Vagina (tissue), 2 donors: ENCODE measurements at places on chromosomes 4 and X.

GRCh38 chr4:56823933-56824600 lies 2.6 kb upstream of the SPINK2 start:
- no peak for DNase-seq

GRCh38 chr4:154916068-154916467 lies 135.0 kb downstream of the RBM46 start:
- DNase-seq: no peak

- no peak for DNase-seq
Measured at GRCh38 chrX:154026136-154027021, 6.7 kb upstream of the IRAK1 start.

GRCh38 chrX:134634691-134635090 lies 23.6 kb downstream of the PLAC1 start:
- no peak for DNase-seq

GRCh38 chr4:27085396-27085795 lies 224.8 kb downstream of the STIM2 start:
- DNase-seq: no peak

- no peak for DNase-seq
Measured at GRCh38 chr4:185904381-185904780, 92.4 kb upstream of the SORBS2 start.

- DNase-seq: no peak
Measured at GRCh38 chr4:100017637-100018310, 67.7 kb upstream of the H2AZ1 start.

DNA sequence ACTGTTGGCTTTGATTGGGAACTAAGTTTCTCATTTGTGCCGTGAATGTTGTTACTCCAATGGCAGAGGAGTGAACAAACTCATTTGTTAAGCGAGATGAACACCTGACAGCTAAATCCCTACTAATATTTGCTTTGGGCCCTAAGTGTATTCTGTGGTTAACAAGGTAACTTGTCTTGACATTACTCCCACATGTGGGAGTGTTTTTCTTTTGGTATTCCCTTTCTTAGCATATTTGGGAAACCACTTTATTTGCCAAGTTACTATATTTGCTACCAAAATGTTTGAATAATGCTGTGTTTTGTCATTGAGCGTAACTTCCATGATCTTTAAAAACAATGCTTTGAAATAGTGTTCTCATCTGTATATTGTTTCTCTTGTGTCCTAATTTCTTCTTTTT lies 82.5 kb downstream of the ARHGAP10 start:
- no peak for DNase-seq

DNA sequence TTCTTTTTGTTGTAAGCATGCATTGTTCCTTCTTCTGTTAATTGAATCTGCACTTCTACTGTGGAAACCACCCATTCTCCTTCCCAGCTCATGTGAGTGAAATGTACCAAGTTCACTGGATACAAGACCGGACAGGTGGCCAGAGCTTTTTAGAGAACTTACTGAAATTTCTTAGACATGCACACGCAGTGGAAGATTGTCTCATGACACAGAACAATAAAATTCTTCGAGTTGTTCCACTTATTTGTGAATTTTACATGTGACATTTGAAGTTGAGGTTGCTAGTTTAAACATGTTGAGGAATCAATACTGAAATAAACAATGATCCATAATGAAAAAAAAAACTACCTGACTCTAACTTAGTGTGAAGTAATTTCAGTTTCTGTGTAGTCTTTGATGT lies 568.0 kb downstream of the TECRL start:
- no peak for DNase-seq

- DNase-seq: no peak
Measured at GRCh38 chr4:84915396-84915780, 51.1 kb downstream of the WDFY3 start.

DNA sequence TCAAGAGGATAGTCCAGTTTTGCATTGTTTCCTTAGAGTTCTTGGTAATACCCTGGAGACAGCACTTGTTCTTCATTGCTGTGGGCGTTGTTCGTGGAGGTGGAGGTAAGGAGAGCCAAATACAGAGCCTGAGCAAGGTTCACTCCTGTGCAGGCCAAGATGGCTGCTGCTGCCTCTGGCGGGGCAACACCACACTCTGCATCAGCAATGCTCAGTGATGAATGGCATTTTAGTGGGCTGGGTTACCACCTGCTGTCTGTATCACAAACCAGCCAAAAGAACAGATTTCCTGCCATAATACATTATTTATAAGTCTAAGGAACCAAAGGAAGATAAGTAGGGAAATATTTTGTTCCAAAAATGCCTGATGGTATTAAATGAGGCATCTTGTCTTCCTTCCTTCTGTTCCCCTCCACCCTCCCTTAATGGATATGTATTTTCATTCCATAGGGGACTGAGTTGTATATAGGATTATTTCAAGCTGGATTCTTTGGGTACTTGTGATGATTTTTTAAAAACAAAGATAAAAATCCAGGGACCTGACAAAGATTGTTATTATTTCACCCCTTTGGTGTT lies 61.6 kb upstream of the LIMCH1 start:
- DNase-seq: no peak

DNA sequence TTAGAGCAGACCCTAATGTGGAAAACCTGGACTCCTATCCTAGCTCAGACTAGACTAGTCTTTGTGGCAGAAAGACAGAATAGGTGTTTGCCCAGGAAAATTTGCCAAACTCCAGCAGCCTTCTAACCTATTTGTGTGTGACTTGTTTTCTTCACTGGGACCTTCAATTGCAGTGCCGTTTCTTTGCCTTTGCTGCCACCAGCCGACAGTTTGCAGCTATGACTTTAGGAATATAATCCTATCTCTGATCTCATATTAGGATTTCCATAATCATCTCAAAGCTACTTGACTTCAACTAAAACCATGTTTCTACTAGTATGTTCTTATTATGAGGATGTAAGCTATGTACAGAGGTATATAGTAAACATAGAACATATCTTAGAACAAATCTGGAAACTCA lies 60.2 kb upstream of the PGAM4 start:
- no peak for DNase-seq

DNA sequence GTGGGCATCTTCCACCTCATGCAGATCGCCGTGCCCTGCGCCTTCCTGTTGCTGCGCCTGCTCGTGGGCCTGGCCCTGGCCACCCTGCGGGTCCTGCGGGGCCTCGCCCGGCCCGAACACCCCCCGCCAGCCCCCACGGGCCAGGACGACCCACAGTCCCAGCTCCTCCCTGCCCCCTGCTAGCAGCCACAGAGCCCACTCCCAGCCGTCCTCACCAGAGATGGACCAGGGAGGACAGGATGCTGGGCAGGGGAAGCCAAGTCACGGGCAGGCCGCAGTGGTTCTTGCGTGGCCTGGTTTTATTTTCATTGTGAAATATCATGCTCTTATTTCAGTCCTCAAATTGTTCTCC lies 15.1 kb downstream of the DGKQ start:
- no peak for DNase-seq

DNA sequence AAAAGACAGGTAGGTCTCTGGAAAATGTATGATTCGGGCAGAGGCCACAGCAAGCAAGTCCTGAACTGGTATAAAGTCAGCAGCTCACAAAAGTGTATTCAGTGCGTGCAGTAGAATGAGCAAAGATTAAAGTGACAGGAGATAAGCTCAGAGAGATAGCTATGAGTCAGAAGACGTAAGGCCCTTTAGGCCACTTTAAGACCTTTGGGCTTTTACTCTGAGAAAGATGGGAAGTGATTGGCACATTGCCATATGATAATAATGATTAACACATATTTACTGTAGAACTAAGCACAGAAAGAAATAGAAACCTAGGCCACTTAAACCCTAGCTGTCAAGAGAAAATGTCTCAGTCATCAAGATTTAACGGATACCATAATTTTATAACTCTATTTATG lies 51.7 kb downstream of the TBCK start:
- DNase-seq: no peak

DNA sequence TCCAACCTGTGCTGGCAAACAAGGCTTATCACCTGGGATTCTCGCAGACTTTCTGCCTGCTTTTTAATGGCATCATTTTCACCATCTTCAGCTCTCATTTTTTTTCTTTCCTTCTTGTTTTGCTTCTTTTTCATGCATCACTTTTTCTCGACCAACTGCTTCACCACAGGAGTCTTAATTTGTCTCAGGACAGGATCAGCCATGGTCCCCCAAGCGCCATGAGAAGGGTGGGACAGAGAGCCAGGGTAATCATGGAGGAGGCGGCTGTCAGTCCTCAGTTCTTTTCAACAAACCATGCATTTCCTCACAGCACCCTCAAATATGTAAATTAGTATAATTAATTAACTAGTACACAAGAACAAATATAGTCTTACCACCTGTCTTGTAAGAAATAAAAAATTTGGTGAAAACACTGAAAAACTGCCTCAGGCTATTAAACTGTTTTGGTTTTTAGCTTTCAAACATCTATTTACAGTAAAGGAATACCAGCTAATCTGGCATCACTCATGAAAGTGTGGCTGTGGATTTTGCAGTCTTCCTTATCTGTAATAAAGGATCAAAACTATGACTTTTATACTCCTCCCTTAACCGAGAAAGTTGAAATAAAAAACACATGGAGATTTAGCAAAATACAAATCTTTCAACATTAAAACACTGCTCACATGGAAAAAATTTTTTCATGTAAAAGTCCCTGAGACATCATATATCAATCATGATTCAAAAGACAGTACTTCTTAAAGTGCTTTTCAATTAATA lies 19.1 kb downstream of the EIF4E start:
- no peak for DNase-seq

- DNase-seq: no peak
Measured at GRCh38 chr4:139774759-139775487, 109.3 kb downstream of the MGST2 start.

DNA sequence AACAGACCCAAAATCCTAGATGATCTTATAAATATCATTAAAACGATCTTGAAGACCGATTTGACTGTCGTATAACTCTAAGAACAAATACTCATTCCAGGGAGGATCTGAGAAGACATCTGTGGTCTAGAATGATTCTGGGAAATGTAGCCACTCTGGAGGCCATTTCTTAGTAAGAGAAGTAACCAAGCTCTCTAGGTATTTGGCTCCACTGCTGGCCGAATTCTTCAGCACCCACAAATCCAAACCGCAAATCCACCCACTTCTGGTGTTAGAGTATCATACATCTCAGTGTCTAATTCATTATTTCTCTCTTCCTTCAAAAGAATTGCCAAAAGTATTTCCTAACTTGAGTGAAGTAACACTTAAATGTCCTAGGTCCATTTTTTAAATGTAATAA lies 23.9 kb downstream of the KLHL5 start:
- DNase-seq: no peak

GRCh38 chr4:45648846-45649245 lies 475.0 kb downstream of the GABRG1 start:
- DNase-seq: no peak

- DNase-seq: no peak
Measured at GRCh38 chr4:184972991-184973390, 45.3 kb upstream of the HELT start.

DNA sequence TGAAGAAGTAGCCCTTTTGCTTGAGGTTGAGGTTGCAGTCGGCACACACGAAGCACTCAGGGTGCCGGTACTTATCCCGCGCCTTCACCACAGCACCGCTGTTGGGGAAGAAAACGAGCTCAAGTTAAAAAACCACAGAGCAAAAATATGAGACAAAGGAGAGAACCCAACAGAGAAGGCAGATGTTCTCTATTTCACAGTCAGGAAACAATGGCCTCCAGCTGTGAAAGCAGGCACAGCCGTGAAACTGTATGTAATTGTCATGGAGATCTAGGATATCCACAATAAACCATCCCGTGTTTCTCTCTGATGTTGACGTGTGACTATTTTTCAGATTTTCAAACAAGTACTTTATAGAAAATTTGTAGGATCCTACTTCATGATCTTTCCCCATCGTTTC lies 30.9 kb upstream of the CCDC110 start:
- DNase-seq: no peak

DNA sequence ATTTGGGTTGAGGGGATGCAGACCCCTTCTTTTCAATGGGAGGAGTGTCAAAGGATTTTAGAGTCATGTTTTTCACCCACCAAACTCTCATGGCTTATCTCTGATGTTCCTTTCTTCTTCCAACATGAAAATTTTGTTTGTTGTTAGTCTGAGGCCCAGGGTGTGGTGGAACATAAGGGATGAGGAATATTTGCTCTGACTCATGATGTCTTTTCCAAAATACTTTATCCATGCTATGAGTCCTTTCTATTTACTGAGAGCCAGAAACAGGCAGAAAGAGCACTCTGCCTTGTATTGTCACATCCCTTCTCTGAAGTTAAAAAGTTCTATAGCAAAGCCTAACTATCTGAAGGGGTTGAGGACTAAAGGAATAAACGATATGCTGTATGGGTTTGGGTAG lies 61.6 kb upstream of the GYPA start:
- no peak for DNase-seq

- no peak for DNase-seq
Measured at GRCh38 chr4:152696764-152697261, 17.0 kb upstream of the TMEM154 start.

- no peak for DNase-seq
Measured at GRCh38 chr4:77773101-77773500, 46.1 kb downstream of the CNOT6L start.

- DNase-seq: no peak
Measured at GRCh38 chrX:150477371-150477770, 91.0 kb upstream of the MTM1 start.

DNA sequence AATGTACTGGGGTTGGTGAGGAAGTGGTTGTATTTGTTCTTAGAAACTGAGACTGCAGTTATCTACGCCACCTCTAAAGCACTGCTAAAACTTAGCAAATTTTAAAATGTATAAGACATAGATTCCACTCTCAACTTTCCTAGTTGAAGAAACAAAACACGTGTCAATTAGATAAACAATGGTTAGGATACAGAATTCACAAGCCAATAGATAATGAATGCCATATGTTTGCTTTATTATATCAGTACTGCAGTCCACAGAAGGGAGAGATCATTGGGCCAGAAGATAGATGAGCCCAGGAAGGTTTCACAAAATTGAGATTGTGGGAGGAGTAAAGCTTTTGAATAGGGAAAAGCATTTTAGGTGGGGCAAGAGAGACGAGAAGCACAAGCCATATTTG lies 14.3 kb downstream of the TMEM33 start:
- DNase-seq: no peak

GRCh38 chrX:123408821-123409737 lies 225.0 kb downstream of the GRIA3 start:
- no peak for DNase-seq

DNA sequence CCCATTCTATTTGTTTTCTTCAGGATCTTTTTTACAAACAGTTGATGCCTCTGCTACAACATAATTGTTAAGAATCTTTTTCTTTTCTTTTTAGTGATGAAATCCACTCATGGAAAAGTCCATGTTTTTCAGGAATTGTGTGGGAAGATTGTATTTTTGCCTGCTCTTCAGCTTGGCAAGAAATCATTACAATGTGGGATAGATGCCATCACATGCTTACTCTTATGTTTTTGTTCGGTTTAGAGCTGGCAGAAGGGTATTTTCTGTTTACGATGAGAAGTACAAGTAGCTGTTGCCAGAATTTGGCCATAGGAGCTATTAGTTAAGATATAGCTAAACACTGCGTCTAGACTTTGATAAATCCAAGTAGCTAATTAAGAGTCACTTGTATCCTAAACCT lies 2585.3 kb downstream of the ARAP2 start:
- no peak for DNase-seq

DNA sequence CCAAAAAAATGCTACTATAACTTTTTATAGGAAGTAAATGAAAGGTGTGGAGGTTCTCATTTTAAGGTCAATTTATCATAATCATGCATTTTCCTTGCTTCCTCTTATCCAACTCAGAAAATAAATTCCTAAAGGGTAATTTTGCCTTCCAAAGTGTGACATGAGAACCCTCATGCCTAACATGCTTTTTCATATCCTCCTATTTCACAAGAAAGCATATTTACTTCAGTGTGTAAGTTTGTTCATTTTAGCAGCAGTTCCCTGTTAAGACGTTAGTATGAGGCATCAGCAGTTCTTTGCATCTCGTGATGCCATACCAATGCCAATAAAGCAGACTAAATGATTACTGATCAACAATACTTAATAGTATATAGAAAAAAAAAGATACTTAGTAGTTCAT lies 18.4 kb downstream of the WDFY3 start:
- DNase-seq: no peak
